ENCODE measurements at places on chromosomes 1 and 21.
A peak's percentile ranks its signal among the peaks of the same experiment; 100 is the strongest.

- no peak for DNase-seq
Observed at GRCh38 chr1:12566484-12567287, 51.3 kb downstream of the DHRS3 start.

- DNase-seq, result no peak
Observed at GRCh38 chr1:200211157-200211556, 183.6 kb downstream of the NR5A2 start.

- DNase-seq, result peak; percentile 47
Observed at GRCh38 chr21:45886610-45887026, 95.0 kb upstream of the COL6A1 start.

GRCh38 chr1:184990204-184990603 is 15.9 kb upstream of the NIBAN1 start:
- no peak for DNase-seq

GRCh38 chr1:153711026-153711425 is 16.8 kb upstream of the INTS3 start:
- DNase-seq, result no peak

DNA sequence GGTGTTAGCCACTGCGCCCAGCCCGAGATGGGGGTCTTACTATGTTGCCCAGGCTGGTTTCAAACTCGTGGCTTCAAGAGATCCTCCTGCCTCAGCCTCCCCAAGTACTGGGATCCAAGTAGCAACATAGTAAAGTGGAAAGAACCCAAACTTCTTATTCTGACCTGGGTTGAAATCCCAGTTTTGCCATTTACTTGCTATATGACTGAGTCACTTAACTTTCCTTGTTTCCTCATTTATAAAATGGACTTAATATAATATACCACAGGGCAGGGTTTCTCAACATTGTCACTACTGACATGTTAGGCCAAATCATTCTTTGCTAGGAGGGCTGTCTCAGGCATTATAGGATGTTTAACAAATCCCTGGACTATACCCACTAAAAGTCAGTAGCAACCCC is 6.7 kb downstream of the PFDN2 start:
- no peak for DNase-seq

DNA sequence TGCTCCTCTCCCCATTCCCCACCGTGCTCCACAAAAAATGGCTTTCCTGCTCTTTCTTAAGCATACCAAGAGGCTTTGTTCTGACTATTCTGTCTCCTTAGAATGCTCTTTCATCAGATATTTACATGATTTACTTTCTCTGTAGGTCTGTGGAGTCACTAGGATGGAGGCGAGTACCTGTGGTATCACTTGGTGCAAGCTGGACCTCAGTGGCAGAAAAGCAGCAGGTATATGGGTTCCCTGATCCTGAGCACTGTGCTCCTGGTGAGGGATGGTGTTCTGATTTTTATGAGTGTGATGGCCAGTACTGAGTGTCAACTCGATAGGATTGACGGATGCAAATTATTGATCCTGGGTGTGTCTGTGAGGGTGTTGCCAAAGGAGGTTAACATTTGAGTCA is 10.0 kb downstream of the C1orf87 start:
- DNase-seq, result no peak

DNA sequence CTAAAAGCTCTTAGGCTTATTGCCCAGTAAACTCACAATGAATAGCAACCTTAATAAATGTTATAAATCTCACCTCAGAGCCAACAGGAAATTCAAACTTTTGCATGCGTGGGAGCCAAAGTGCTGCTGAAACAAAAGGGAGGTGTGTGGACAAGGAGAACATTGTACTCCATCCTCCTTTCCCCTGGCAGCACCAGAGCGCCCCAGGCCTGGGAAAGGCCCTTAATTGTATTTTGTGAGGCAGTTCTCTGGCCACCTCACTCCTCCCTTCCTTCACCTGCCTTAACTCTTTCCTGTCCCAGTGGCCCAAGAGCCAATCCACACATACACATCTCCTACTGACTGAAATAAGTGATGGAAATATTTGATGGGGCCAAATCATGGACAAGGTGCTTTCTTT is 648.5 kb downstream of the LMO4 start:
- DNase-seq, result no peak

DNA sequence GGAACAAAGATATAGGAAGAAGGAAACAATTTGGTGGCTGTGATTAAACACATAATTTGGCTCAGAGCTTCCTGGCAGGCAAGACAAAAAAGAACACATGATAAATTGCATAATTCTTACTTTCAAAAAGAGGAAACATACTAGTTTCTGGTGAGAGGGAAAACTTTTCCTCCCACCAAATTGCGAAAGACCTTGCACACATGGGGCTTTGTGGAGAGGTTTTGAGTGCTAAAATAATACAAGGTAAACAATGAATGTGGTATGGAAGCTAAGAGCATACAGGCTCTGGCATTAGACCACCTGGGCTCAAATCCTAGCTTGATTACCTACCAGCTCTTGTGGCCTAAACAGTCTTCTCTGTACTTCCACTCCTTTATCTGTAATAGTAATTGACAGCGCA is 140.2 kb upstream of the HOOK1 start:
- no peak for DNase-seq

- no peak for DNase-seq
Observed at GRCh38 chr1:234309243-234309597, 64.0 kb upstream of the COA6 start.

- no peak for DNase-seq
Observed at GRCh38 chr1:10635085-10635896, 160.5 kb downstream of the PEX14 start.

DNA sequence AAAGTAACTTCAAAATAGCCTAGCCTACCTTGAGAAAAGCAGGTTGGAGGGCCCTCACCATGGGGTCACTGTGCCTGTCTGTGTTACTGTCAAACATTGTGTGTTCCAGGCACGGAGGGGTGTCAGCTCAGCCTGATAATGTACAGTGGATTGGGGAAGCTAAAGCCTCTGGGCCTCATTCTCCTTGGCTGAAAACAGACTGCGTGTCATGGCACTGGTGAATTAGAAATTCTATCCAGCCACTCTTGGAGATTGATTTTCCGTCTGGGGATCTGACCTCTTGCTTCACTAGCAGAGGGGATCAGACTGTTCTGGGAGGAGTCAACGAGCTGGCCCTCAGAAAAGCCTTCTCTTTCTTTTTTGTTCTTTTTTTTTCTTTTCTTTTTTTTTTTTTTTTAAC is 123.5 kb upstream of the HOOK1 start:
- no peak for DNase-seq

DNA sequence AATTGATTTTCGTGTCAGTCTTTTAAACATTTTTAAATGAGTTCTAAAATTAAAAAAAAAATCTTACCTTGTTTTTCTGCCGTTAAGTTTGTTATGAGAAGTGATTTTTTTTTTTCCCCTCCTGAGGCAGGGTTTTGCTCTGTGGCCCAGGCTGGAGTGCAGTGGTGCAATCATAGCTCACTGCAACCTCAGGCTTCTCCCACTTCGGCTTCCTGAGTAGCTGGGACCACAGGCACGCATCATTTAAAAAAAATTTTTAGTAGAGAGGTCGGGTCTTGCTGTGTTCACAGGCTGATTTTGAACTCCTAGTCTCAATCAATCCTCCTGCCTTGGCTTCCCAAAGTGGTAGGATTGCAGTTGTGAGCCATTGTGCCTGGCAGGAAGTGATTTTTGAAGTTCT is 41.1 kb downstream of the MTR start:
- DNase-seq, result no peak

DNA sequence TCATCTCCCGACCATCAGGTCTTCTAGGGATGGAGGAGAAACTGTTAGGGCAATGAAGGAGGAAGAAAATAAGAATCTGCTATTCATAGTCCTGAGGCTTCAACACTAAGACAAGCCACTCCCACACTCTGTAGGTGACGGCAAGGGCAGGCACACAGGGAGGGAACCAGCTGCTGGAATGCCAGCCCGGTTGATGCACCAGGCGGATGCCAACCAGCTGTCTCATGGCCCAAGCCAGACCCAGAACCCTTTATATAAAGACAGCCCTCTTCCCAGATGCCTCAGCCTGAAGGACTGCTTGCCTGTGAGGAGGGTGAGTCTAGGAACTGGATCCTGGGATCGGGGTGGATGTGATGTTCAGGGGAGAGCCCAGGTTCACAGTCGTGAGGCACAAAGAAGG is at the start of gene KPRP:
KPRP (plus strand) TSS at position 279 of the 400 bp plus-strand sequence. CDS start 1,564 bp downstream, outside the sequence.
- no peak for DNase-seq

GRCh38 chr1:92585831-92586230 is 99.1 kb upstream of the GFI1 start:
- DNase-seq, result no peak

- no peak for DNase-seq
Observed at GRCh38 chr21:37372127-37372731, 5.7 kb downstream of the DYRK1A start.

DNA sequence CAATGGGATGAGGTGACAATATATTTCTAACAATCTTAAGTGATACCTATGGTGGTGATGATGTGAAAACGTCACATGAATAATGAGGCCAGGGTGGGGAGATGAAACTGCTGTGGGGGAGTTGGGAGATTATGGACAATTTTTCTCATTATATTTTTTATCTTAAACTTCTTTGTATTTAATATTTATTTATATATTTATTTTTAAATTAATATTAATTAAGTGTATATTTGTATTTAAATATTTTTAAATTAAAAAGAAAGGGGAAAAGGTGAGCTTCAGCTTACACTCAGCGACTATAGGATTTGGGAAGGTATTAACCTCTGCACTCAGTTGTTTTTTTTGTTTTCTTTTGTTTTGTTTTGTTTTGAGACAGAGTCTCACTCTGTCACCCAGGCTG is 158.7 kb downstream of the PSMG1 start:
- no peak for DNase-seq

GRCh38 chr1:89390707-89391106 is 26.8 kb downstream of the GBP6 start:
- no peak for DNase-seq

- DNase-seq, result peak; percentile 69
Observed at GRCh38 chr1:160665330-160666078, 18.7 kb upstream of the SLAMF1 start.

Measured in activated CD4-positive, alpha-beta memory T cell treated with anti-CD3 and anti-CD28 coated beads for 36 hours (primary cell).